CD4-positive, alpha-beta memory T cell (primary cell): ENCODE measurements at places on chromosomes 5 and 9. TPM values are rescaled to one million over a fixed set of nuclear protein-coding genes. Genes with fewer than 3 reads are reported as not detected.

Gene SEC16A
- 82.9 TPM for total RNA-seq

Gene BARX1
- not detected for total RNA-seq

Gene FAM200C
- total RNA-seq, result 0.84 TPM

Gene ANXA6
- total RNA-seq, result 342 TPM

Gene CANX
- total RNA-seq, result 377 TPM

Gene ZNF483
- 17.6 TPM for total RNA-seq

- no peak for DNase-seq
Observed at GRCh38 chr9:70127036-70127435, 83.4 kb downstream of the MAMDC2 start.

DNA sequence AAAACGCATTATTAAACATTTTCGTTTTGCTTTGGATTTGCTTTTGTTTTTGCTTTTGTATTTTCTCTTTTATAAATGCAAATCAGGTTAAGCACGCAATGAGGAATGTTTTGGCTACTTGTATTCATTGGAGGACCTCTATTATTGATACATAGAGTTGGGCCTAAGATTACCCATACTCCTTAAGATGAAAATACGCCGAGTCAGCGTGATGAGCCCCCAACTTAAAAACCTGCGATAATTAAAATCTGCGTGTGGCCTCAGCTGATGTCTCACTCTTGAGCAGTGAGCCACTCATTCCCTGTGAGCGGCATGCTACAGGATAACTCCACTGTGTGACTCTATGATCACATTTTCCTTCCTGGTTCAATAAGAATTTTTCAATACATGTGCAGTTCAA, 518.3 kb downstream of the IRX1 start:
- no peak for DNase-seq

DNA sequence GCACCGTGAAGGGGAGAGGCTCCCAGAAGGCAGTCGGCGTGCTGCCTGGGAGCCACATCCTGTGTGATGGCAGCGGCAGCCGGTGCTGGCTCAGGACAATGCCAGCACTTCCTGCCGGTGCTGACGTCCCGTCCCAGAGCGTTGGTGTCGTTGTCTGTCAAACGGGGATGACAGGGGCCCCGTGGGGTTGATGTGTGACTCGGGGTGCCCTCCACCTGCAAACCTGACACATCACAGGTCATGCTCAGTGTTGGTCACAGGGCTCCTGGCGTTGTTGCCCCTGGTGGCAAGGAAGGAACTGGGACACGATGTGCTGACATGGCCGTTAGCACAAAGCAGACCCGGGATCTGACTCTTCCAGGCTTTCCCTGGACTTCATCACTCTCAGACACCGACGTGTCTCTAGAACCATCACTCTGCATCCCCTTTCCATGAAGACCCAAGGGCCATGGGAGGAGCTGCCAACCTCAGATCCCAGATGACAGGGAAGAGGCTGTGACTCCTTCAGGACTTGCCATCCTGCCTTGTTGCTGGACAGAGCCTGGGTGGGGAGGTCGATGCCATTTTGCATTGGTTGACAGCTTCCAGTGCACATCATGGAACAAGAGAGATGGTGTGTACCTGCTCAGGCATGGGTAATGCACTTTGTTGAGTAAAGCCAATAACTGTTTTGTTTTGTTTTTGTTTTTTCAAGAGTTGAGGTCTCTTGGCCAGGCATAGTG, 21.5 kb downstream of the PLPP7 start:
- peak; percentile 67 for DNase-seq

GRCh38 chr9:64057553-64057952, 1227.5 kb downstream of the FOXD4L5 start:
- DNase-seq, result no peak

GRCh38 chr9:118362596-118362995, 658.4 kb downstream of the TLR4 start:
- DNase-seq, result no peak

DNA sequence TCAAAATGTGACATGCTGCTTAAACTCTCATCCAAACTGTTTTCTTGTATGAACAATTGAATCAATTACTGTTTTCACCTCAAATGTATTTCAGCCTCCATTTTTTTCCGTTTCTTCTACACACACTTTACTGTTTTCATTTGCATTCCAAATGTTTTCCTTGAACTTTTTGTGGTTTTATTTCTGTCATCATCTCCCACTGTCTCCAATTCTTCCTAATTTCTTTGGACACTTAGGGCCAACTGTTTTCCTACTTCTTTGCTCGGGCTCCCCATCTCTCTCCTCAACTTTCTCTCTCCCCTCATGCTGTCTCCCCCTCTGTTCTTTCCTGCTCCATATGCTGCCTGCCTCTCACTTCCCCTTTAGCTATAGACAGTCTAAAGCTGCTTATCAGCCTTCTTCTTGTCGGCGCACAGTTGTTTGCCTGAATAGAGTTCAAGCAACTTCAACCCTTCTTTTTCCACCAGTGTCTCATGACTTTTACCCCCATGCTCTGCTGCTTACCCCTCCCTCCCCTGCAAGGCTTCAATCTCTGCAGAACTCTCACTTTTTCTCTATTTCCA, 443.4 kb downstream of the DTWD2 start:
- no peak for DNase-seq

DNA sequence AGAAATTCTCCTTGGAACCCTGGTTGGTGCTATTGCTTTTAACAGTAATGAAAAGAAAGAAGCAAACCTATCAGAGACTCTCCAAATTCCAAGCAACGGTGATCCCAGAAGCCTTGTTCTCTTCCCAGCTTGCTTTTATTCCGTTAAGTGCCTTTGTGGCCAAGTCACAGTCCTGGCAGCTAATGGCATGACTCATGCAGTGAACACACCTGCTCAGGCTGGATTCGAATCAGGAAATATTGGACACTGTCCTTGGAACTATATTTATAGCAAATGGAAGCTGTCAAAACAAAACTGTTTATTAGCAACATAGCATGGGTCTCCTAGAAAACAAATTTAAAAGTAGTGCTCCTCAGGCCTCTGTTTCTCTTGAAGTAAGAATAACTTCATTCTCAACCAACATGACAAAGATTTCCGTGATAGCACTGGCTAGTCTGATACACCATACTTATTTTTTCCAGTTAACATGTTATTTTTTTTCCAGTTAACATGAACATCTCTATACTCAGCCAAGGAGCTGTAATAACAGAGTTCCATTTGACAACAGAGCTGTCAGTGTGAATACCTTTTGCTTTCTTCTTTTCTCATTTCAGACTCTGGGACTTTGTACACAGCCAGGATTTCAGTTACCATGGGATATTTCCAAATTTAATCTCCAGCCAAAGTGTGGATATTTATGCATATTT, 502.4 kb downstream of the GADD45G start:
- no peak for DNase-seq

DNA sequence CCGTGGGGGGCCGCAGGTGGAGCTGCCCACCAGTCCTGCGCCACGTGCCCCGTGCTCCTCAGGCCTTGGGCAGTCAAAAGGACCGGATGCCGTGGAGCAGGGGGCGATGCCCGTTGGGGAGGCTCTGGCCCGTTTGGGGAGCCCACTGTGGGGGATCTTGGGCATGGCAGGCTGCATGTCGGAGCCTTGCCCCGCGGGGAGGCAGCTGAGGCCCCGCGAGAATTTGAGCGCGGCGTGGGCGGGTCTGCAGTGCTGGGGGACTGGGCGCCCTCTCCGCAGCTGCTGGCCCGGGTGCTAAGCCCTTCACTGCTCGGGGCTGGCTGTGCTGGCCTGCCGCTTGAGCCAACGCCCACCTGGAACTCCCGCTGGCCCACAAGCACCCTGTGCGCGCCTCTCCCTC, 445.6 kb upstream of the EDIL3 start:
- DNase-seq, result no peak

GRCh38 chr5:50967563-50968355, 301.3 kb downstream of the PARP8 start:
- no peak for DNase-seq

DNA sequence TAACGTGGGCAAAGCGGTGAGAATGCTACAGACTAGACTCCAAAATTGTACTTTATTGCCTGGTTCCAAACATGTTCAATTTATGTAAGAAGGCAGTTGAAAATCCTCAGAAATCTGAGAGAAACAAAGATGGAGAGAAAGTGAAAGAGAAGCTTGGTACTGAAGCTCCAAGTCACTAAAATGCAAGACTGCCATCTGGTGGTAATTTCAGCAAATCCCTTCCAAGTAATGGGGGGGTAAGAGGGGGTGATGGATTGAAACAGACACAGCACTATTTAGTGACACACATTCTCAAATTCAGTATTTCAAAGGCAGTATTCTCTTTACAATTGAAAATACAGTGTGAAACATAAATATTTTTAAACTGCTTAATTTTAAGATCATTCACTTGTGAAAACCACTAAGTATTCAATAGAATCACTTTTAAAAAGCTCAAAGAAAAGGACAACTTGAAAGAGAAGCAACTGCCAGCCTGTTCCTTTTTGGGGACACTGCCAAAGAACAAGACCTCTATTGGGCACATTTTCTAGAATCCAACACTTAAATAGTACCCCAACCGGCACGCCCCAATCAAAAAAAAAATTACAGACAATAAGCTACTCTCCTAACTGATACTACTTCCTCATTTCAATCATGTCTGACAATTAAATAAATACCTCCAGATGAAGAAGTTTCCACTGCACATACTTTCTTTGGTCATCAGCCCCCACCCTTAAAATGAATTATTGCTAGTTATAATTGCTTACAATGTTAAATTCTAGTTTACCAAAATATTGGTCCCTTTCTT, 131.5 kb downstream of the AGTPBP1 start:
- peak; percentile 61 for DNase-seq

- DNase-seq, result no peak
Observed at GRCh38 chr5:133882846-133883245, 85.6 kb downstream of the C5orf15 start.

DNA sequence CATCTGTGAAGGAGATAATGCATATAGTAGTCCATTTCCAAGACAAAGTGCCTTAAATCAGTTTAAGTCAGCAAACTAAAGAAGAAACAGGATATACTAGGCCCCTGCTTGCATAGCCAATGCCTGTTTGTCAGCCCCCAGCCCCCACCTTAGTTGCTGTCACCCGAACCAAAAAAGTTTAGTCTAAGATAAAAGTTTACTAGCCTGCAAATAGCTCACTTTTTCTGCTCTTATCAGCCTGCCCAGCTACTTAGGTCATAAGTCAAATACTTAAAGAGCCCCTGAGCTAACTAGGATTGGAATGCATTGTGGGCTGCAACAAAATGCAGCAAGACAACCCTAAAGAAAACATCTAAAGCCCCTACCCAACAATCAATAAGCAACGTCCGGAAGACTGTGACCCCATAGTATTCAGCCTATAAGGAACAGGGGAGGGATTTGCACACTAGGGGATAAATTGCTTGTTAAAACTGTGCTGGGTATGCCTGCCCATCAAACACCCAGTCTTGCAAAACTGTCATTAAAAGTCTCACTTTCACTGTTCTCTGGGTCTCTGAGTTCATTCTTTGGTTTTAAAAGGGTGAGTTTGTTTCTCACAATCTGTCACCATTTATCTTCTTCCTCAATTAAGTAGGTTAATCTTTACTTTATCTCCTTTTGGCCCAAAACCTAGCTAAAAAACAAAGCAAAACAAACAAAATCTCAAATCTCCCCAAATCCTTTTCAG, 92.4 kb upstream of the CEP78 start:
- no peak for DNase-seq
